ENCODE measurements at places on chromosomes 6 and 20. TPM values are rescaled to one million over a fixed set of nuclear protein-coding genes. Genes with fewer than 3 reads are reported as not detected.

Gene NTSR1
- 0.33 TPM for total RNA-seq

Gene REPS1
- total RNA-seq = 21.7 TPM

Gene ITCH
- total RNA-seq = 33.2 TPM

Gene PRRC2A
- 84.0 TPM for total RNA-seq

Gene PLA2G7
- not detected for total RNA-seq

Gene OR2B6
- total RNA-seq = 0.25 TPM

Gene SLC17A2
- not detected for total RNA-seq

Gene BFSP1
- 4.9 TPM for total RNA-seq

Gene BANF2
- not detected for total RNA-seq

Gene TUBB2B
- 13.8 TPM for total RNA-seq

Gene ABRACL
- 54.7 TPM for total RNA-seq

Gene TSBP1
- total RNA-seq = not detected

Gene GSTA2
- 0.06 TPM for total RNA-seq

Gene MUC21
- total RNA-seq = not detected

Gene RAMACL
- total RNA-seq = 0.07 TPM

Gene SLC24A3
- total RNA-seq = 0.04 TPM

Gene WFDC6
- not detected for total RNA-seq

Gene TUBB1
- not detected for total RNA-seq

Gene HLA-DQA2
- not detected for total RNA-seq

Gene C6orf58
- 0.24 TPM for total RNA-seq

Gene PPIL1
- 48.5 TPM for total RNA-seq

Gene DACT2
- 0.40 TPM for total RNA-seq

Gene SOBP
- 1.2 TPM for total RNA-seq

Gene GPR6
- total RNA-seq = not detected

Gene CST2
- total RNA-seq = not detected

Gene UST
- total RNA-seq = 2.9 TPM

Gene RIPOR2
- total RNA-seq = not detected

Gene NFATC2
- 11.7 TPM for total RNA-seq

Gene C6orf141
- 23.4 TPM for total RNA-seq

Gene BMP2
- 0.58 TPM for total RNA-seq

Gene KCNK5
- total RNA-seq = 1.00 TPM

Gene TMEM217
- total RNA-seq = 0.83 TPM

Gene MAPK13
- total RNA-seq = 0.92 TPM

Gene PPP1R14C
- 1.4 TPM for total RNA-seq

All from A549 treated with DMSO at 1 μM for 4 hours (cell line).